ENCODE measurements at places on chromosomes 2 and 18.

- DNase-seq, result no peak
Observed at GRCh38 chr2:191778041-191778440, 68.8 kb downstream of the CAVIN2 start.

GRCh38 chr2:127217470-127218325 is 2.4 kb downstream of the CYP27C1 start:
- no peak for DNase-seq

DNA sequence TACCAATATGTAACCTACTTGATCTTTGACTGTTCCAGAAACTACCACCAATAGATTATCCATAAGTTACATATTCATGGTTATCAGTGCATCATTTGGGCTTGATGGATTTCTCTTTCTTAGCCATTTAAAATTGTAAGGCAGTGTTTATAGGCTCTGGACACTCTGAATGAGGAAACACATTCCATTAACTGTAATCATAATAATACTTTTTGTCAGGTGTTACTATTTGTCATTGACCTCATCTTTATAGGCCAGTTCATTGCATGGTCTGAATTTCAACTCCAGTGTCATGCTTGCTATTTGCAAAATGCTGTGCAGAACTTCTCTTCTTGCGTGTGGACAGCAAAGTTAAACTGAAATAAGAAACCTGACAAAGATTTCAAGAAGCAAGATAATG is 1340.2 kb upstream of the ZEB2 start:
- no peak for DNase-seq

- DNase-seq, result no peak
Observed at GRCh38 chr18:4603955-4604354, 148.8 kb upstream of the DLGAP1 start.

- DNase-seq, result no peak
Observed at GRCh38 chr2:43133708-43134570, 92.5 kb downstream of the ZFP36L2 start.

GRCh38 chr2:236916181-236916580 is 169.5 kb upstream of the COPS8 start:
- DNase-seq, result no peak

- DNase-seq, result no peak
Observed at GRCh38 chr2:158487419-158487818, 30.7 kb downstream of the PKP4 start.

Data from frontal cortex (tissue), 4 donors.